ENCODE measurements at places on chromosomes 2 and 18.

GRCh38 chr2:233867993-233868532 lies at the start of gene MSL3B:
Gene MSL3B (minus strand): TSS chr2:233868386.
- peak; percentile 73 for DNase-seq

DNA sequence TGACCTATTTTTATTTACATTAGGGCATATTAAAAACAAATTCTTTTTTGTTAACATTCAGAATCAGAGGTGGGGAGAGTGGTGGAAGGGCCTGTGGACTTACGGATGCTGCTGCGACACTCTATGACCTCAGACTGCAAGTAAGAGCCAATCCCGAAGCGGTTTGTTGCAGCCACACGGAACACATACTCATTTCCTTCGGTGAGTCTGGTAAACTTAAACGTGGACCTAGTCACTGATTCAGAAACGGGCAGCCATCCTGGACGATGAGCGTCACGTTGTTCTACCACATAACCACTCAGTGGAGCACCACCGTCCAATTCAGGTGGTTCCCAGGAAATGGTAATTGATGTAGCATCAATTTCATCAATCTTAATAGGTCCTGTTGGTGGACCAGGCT lies 61.9 kb downstream of the PLEKHA3 start:
- no peak for DNase-seq

- no peak for DNase-seq
Observed at GRCh38 chr2:27537287-27537686, 40.6 kb downstream of the GCKR start.

DNA sequence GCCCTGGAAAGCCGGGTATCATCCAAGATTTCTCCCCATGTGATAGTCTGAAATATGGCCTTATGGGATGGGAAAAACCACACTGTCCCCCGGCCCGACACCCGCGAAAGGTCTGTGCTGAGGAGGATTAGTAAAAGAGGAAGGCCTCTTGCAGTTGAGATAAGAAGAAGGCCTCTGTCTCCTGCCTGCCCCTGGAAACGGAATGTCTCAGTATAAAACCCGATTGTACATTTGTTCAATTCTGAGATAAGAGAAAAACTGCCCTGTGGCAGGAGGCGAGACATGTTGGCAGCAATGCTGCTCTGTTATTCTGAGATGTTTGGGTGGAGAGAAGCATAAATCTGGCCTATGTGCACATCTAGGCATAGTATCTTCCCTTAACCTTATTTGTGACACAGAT lies 26.8 kb downstream of the RUFY4 start:
- no peak for DNase-seq

- DNase-seq, result no peak
Observed at GRCh38 chr2:219182331-219183150, 4.5 kb downstream of the RETREG2 start.

GRCh38 chr18:44819944-44820510 lies 139.3 kb downstream of the SETBP1 start:
- no peak for DNase-seq

DNA sequence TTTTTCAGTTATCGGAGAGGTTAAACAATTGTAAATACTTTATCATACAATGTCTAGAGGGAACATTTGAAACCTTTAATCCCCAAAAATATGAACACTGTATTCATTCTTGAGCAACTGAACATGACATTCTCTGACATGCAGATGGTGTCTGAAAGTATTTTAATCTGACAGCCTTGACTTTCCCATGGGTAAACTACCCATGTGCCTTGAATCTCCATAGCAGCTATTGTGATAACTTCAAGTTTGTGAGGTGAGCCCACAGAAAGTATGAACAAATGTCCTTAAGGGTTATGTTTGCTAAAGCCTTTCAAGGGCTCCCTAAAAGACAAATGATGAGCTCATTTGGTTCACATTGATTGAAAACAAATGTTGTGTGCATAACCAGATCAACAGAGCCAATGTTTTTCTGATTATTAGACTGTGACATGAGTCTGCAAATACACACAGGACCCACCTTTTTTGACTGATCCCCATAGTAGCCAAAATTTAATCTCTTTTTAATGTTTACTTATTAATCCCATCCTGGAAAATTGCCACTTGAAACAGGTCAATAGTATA lies 1326.0 kb downstream of the LRP1B start:
- no peak for DNase-seq

GRCh38 chr2:29165362-29166241 lies 50.4 kb downstream of the CLIP4 start:
- DNase-seq, result no peak

- no peak for DNase-seq
Observed at GRCh38 chr2:173681881-173682650, 283.1 kb downstream of the SP3 start.

DNA sequence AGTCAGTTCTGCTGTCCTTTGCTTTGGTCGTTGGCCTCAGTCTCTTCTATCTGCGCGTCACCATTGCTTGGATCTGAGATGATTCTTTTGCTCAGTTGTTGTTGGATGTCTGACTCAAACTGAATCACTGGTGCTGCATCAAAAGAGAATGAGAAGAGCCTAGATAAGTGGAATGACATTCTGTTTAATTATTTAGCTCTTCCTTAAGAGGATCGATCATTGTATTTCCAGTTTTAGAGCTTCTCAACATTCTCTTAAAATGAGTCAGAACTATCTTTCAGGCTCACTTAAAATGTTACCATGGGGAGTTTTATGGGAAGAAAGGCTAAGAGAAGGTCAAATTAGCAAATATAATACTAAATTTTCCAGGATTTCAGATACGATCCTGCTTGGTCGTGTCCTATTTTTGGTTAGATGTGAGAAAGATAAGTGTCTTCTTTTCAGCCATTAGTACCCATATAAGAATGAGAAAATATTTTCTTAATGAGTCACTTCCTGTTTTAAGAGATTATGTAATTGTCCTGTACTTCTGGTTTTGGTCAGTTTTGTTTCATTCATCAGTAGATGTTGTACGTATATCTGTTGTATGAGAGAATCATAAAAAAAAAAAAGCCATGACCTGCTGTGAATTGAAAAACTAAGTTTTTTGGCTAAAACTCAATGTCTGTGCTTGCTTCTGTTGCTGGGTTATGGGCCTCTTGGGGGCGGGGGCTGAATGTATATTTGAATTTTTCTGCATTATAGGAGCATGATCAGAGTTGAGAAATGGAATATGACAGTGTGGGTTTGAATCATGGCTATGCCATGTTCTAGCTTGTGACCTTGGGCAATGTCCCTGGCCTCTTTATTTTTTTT lies 31.6 kb upstream of the CASP10 start:
- peak; percentile 90 for DNase-seq

- DNase-seq, result no peak
Observed at GRCh38 chr18:59488899-59489298, 129.8 kb upstream of the LMAN1 start.

GRCh38 chr18:2998644-2999043 lies 14.3 kb downstream of the LPIN2 start:
- DNase-seq, result no peak

- no peak for DNase-seq
Observed at GRCh38 chr2:44880125-44880483, 61.4 kb upstream of the SIX3 start.

DNA sequence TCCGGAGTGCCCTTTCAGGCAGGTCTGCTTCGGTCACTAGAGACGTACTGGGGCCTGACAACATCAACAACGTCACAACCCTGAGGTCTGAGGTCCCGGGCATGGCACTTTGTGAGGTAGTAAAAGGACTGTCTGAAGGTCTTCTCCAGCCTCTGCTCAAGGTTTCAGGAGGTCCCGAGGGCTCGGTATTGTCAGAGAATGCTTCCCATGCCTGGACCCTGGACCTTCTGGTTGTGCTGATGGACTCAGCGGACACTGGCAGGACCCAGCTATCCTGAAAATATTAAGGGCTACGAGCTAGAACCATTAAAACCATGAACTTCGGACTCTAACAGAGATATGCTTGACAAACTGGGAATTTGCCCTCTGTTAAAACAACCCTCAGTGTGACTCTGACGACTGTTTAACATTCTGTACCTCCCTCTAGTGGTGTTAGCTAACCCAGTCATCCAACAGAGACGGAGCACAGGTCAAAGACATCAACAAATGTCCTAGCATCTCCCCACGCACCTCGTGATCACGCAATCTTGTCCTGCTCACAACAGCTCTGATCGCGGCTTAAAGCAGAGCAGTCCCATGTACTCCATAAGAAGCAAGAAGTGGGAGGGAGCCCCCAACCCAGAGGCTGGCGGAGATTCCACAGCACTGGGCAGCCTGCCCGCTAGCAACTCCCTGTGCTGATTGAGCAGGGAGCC lies 96.5 kb downstream of the CCDC93 start:
- DNase-seq, result no peak

DNA sequence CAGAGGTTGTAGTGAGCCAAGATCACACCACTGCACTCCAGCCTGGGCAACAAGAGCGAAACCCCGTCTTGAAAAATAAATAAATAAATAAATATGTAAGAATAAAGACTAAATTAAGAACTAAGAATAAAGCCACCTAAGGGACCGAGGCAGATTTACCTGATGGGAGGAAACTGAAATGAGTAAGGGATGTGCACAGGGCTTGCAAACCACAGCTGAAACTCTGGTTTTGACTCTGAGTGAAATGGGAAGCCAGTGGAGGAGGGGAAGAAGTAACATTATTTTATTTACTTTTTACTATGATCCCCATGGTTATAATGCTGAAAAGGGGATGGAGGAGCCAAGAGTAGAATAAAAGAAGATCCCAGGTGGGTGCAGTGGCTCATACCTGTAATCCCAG lies 107.3 kb downstream of the CABYR start:
- DNase-seq, result no peak

GRCh38 chr2:151919786-151920185 lies 91.6 kb upstream of the ARL5A start:
- no peak for DNase-seq

- DNase-seq, result no peak
Observed at GRCh38 chr2:142044197-142044596, 86.6 kb downstream of the LRP1B start.

- no peak for DNase-seq
Observed at GRCh38 chr2:53353135-53354114, 414.2 kb upstream of the CHAC2 start.

DNA sequence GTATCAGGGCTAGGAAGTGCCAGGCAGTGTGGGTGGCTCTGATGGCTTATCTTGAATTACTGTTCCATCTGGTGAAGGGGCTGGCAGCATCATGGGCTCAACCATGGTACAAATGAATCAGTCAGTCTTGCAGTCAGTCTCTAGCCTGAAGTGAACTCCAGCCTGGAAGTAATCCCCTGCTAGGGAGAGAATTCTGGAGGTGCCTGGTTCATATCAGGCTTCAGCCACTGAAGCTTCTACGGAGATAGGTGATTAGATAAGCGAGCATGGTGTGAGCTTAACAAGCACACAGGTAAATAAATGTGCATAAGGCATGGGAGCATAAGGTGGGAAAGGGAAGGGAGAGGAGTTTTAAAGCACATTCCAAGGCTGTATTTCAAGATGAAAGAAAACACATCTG lies 541.7 kb downstream of the MBD2 start:
- DNase-seq, result no peak

DNA sequence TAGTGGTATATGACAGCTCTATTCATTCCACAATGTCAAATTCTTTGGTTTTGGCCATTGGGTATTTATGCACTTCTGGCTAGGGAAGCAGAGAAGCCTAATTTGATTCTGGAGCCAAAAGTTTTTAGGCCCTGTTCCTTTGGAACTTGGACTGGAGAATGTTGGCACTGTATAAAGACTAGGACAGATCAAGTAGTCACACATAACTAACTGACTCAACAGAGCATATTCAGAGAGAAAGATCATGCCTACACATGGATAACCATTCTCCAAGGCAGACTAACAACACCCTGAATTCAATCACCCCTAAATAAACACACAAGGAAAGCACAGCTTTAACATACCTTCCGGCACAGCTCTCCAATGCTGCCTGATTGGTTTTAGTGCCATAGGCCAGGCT lies 62.9 kb downstream of the ARHGAP15 start:
- DNase-seq, result no peak

GRCh38 chr2:167955264-167955906 lies 292.0 kb downstream of the STK39 start:
- no peak for DNase-seq

DNA sequence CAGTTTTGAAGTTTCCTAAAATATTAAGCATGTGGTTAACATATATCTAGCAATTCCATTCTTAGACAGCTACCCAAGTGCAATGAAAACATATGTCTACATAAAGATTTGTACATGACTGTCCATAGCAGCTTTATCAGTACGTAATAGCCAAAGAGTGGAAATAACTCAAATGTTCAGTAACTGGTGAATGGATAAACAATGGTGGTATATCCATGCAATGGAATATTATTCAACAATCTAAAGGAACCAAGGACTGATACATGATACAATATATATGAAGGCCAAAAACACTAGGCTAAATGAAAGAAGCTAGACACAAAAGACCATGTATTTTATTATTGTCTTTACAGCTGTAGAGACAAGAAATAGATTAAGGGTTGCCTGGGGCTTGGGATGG lies 361.4 kb downstream of the ALK start:
- no peak for DNase-seq

- DNase-seq, result no peak
Observed at GRCh38 chr2:181313845-181314244, 143.3 kb upstream of the ITGA4 start.

Data from RKO (cell line).